Fibroblast of villous mesenchyme (primary cell): ENCODE measurements at places on chromosomes 6 and 20. TPM values are rescaled to one million over a fixed set of nuclear protein-coding genes. Genes with fewer than 3 reads are reported as not detected.

SLC32A1 gene
- total RNA-seq = not detected in 2 replicates

GSTA1 gene
- total RNA-seq = 0.32 TPM in 1 of 2 replicates, not detected in the other

GNAS-AS1 gene
- total RNA-seq = 0.43 and 0.64 TPM in 2 replicates

CDH4 gene
- total RNA-seq = 1.3 and 1.7 TPM in 2 replicates

DNA sequence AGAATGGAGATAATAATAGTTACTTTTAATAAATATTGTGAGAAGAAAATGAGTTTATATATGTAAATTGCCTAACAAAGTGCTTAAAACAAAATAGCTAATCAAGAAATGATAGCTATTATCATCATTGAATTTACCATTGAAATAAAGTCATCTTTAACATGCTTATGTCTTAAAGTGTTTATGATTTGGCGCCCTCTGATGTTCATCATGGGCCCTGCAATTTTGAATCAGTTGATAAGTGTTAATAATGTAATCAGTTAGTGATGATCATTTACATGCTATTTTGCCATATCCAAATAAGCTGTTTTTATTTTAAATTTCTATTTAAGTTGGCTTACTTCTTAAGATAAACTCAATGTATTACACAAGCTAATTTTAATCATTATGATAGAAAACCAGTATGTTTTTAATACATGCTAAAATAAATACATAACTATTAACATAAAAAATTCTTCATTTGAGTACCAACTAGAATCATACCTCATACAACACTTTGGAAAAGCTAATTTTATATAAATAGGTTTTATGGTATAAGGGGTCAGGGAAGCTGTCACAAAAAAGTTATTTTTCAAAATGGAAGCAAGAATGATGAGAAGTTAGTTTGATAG is 39.2 kb upstream of the TPD52L1 start:
- peak; percentile 70 for DNase-seq

DNA sequence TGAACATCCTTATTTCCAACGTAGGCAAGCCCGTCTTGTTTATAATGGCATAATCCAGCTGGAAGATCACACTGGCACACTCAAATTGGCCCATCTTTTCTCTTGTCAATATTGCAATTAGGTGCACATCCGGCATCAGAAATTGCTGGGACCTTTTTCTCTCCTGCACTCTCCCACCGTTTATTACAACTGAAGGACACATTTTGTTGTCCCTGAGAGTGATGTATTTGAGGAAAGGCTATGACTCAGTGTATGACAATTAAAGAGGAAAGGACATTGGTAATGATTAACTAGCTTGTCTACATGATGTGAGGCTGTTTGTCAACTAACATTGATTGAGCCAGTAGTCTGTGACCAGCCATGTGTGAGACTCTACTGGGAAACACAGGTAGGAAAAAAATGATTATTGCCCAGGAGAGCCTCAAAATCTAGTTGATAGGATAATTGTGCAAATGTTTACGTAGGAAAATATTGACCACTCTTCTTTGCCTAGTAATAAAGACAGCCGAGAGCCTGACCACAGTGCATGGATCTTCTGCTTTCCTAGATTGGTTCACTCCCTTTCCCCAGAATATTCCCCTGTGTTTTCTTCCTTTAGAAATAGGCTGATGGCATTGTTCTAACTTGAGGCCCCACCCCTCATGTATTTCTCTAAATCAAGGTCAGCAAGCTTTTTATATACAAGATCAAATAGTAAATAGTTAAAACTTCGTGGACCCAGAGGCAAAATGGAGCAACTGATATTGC is 230.0 kb upstream of the BTBD3 start:
- DNase-seq = no peak

DNA sequence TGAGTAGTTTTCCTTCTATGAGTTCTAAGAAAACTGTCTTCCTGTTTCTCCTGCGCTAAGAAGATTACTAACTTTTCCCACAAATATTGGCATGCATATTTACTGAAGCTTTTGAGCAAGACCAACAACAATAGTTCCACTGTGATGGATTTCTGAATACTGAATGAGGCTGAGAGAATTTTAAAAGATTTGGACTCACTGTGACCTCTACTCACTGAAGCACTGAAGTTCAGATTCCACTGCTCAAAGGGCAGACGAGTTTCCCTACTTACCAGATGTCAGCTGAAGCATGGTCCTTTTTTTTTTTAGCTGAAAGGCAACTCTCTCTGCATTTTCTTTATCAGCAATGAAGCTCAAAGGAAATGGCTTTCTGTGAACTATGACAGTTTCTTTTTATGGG is 718.5 kb downstream of the RFPL4B start:
- DNase-seq = peak; percentile 79

DNA sequence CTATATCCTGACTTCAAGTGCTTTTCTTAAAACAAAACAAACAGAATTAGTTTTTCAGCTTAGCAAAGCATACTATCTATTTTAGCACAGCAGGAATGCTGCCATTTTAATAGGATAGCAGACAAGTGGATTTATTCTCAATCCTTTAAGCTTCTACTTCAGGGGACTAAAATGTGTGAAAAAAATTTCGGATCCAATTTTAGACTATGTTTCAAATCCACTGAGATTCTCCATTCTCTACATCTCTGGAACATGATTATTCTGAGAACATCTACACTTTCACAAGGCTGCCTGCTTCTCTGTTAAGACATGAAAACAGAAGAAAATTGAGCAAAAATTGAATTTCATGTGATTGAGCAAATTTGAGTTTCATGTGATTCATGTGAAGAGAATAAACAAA is 1321.3 kb downstream of the HACE1 start:
- DNase-seq = no peak

GRCh38 chr6:157840776-157841175 is 17.7 kb downstream of the SNX9 start:
- peak; percentile 65 for DNase-seq
